Amniotic stem cell (primary cell): ENCODE measurements at places on chromosomes 5 and 9.

- no peak for DNase-seq
These were observed 56.2 kb downstream of the DUSP1 start for GRCh38 chr5:172714491-172715420.

GRCh38 chr5:177545487-177546257, 8.7 kb downstream of the FAM193B start:
- DNase-seq: no peak

DNA sequence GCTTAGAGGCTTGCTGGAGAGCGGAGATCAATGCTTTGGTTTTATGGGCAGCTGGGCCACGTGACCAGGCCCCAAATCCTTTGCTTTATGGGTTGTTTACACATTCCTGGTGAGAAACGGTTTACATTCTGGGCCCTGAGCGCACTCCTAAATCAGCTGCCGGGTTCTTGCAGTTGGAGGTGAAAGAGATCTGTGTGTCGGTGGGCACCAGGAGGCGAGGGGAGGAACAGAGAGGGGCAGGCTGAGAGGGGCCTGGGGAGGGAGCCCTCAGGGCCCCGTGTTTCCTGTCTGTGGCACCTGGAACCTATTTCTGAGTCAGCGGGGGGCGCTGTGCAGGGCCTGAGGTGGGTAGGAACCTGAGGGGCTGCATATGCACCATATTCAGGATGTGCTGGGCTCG, 63.5 kb upstream of the HAND1 start:
- no peak for DNase-seq

DNA sequence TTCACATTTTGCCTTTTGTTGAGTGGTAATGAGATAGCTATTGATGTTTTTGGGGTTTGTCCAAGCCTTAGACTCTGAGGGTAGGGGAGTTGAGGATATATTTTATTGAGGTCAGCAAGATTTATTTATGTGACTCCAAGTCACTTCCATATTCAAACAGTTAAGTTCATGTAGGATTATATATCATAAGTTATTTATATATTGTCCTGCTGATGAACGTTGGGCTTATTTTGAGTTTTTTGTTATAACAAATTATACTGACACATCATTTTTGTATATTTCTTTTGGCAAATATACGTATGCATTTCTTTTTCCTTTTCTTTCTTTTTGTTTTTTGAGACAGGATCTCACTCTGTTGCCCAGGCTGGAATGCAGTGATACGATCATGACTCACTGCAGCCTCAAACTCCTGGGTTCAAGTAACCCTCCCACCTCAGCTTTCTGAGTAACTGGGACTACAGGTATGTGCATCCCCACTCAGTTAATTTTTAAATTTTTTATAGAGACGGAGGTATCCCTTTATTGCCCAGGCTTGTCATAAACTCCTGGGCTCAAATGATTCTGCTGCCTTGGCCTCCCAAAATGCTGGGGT, 23.5 kb upstream of the IL12B start:
- DNase-seq: no peak

DNA sequence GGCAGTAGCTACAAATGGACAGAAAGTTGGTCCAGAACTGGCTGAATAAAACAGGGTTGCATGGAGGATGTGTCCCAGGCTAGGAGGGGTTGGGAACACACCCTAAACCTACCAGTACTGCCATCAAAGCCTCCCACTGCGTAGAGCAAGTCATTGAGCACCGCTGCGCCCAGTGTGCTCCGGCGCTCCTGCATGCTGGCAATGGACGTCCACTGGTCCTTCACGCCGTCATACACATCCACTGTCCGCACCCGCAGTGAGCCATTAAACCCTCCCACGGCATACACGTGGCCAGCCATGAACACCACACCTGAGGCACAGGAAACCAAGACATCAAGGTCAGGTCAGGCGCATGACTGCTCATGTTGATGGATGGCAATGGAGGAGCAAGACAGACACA, 97.0 kb downstream of the KLHL3 start:
- no peak for DNase-seq
